ENCODE measurements at places on chromosomes 2 and 18.

DNA sequence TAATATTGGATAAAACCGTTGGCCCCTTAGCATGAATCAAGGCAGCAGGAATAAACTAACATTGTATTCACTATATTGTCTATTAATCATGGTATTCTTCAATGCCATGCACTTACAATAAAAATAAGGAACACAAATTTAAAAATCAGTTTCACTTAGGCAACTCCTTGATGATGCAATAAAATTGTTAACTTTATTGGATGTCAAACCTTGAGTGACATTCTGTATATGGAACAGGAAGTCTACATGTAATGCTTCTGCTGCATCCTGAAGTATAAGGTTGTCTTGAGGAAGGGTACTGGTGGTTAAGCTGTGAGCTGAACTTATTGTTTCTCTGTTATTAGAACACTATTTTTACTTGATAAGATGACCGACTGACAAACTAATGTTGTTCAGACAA, 605.5 kb downstream of the SATB2 start:
- no peak for DNase-seq

- DNase-seq = no peak
Observed at GRCh38 chr2:109685453-109685852, 71.3 kb downstream of the SOWAHC start.

DNA sequence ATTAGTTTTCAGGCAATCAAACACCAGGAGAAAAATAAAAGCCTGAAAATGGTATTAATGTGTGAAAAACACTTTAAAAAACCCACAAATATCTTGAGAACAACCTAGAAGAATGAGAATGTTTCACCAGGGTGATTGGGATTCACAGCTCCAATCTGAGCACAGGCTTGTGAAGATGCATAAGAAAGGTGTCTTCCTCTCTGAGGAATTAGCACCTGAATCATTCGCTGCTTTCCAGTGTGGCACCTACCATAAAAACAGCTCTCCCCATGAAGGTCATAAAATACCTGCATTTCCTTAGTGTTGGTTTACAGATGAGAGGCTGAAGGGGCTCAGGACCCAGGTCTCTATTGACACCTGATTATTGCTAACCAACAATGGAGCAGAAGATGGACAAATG, 499.7 kb upstream of the KLHL29 start:
- no peak for DNase-seq

DNA sequence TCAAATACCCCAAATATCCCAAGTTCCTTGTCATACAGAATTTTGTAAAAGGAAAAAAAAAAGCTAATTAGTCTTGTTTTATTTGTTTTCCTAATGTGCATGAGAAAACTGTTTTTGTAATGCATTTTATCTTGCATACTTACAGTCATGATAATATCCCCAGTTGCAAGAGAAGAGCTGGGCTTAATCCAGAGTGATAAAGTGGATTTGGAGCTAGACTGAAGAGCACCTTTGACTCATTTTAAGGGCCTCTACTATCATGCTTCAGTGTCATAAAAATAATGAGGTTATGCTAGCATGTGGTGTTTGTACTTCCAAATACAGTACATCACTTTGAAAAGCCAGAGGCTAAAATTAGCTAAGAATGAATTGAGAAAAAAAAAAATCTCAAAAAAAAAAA, 26.4 kb downstream of the ARHGAP15 start:
- no peak for DNase-seq

DNA sequence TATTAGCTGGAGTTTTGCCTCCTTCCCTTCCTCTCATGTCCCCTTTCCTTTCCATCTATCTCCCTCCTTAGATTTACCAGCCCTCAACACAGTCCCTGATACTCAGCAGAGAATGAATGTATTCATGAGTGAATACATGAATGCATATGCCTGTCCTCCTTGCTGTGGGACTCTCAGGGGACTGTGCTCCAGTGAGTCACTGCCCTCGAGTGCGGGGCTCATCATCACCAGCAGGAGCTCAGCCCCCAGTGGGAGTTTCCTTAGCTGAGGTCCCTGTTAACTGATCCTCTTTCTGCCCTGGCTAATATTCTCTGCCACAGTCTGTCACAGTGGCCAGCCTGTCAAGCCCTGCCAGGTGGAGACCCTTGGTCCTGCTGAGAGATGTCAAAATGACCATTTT, 104.9 kb upstream of the LHCGR start:
- DNase-seq = no peak

DNA sequence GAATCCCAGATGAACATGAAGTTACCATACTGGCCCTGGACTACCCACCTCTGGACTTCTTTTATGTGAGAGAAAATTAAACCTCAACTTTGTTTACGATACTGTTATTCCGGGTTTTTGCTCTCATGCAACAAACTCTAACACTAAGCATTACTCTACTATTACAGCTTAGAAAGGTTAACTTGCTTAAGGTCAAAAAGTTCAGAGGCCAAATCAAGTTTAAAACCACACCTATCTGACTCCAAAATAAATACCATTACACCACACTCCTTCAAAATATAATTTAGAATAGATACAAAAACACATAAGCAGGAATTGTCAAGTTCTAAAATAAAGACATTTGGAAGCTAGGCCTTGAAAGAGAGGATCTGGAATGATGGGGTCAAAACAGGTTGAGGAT, 75.0 kb downstream of the DTNB start:
- no peak for DNase-seq

DNA sequence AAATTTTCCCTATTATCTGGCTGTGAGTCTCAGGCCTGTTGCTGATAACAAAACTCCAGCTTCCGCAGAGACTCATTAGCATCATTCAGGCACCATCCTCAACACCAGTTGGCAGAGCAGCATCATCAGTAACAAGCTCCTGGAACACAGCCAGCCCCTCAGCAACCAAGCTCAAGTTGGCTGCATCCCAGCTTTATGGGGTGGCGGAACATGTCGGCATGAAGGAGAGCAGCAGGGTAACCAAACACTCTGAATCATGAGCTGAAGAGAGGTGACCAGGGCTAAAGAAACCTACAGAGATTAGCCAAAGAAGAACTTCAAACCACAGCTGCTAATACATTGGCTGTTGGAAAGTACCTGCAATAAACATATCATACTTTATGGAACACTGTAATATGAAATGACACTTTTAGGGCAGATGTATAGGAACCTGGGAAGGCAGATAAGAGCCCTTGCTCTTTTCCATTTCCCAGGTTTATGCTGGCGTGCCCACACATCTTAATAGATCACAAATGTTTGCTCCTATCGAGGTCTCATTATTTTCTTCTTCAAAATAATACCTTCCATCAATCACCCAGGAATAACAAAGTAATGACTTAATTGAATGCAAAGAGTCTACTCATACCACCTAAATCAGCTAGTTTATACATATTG, 63.8 kb downstream of the PDE11A start:
- DNase-seq = no peak

DNA sequence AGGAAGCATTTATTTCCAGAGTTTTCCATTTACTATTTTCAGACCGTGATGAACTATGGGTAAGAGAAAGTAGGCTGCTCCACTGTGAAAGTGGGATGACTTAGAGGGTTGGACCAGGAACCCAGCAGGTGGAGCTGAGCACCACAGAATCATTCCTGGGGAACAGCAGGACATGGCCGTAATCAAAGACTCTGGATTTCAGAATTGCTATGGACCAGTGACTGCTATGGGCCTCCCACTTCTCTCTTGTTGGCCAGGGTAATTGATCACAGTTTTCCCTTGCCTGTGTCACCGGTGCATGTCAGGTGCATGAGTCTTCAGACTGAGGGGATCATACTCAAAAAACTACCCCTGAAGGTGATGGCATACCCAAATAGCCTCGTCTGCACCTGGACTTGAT, 90.6 kb upstream of the GPC1 start:
- no peak for DNase-seq

DNA sequence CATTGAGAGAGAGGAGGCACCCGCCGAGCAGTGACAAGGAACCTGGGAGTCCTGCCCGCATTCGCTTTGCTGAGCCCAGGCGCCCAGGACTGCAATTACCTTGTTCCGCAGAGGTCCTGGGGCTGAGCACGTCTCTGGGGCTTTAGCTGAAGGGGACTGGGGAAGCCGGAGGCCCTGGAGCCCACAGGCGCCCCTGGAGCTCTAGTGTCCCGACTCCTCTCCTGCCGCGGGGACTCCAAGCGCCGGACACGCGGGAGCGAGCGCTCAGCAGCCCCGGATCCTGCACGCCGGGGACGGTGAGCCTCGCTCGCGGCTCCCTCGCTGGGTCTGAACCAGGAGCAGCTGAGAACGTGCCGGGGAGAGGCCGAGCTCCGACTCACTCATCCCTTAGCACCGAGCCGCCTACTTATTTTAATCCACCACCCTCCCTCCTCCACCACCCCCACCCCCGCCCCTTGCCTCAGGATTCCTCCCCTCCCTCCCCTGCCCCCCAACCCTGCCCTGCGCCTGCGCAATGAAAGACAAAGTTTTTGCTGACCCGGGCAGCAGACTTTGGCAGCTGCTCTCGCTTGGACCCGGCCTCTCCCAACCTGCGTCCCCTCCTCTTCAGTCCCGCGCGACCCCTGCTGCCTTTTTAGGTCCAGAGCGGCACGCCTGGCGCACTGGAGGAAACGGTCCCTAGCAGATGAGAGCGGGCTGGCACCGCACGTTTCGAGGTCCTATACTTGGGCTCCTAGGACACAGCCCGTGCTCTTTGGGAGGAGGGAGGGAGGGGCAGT, at the start of gene OSR1:
Gene OSR1, minus strand, starts transcription at position 382 of the 779 bp plus-strand sequence. CDS start 4,818 bp downstream, outside the sequence.
- no peak for DNase-seq

- no peak for DNase-seq
Observed at GRCh38 chr18:39636931-39637330, 2071.3 kb upstream of the CELF4 start.

- peak; percentile 27 for DNase-seq
Observed at GRCh38 chr2:137947728-137948336, 16.4 kb upstream of the HNMT start.

DNA sequence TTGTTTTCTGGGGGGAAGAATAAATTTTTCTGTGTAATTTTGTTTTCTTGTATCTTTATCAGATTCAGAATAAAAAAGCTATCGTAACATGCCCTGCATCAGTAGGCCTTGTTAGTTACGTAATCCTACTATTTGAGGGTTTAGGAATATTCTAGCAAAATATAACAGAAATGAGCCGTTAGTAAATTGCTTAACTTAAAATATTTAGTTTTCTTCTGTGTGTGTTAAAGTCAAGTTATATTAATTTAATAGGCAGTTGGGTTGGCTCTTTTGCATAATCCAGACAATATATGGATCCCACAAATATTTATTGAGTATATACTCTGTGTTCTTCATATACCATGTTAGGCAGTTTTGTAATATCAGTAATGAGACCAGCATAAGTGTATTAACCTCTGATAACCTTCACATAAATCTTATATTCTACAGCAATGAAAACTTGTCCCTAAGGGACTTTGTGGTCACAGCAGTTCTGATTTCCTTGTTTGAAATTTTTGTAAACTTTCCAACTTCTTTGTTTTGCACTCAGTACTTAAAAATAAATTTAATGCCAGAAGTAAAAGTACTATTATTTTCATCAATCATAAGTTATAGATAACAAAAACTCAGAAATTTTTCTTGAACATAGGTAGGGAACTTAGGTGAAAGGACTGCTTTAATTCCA, 151.9 kb downstream of the FMNL2 start:
- no peak for DNase-seq

- DNase-seq = no peak
Observed at GRCh38 chr2:201264472-201265173, 4.3 kb downstream of the CASP8 start.

DNA sequence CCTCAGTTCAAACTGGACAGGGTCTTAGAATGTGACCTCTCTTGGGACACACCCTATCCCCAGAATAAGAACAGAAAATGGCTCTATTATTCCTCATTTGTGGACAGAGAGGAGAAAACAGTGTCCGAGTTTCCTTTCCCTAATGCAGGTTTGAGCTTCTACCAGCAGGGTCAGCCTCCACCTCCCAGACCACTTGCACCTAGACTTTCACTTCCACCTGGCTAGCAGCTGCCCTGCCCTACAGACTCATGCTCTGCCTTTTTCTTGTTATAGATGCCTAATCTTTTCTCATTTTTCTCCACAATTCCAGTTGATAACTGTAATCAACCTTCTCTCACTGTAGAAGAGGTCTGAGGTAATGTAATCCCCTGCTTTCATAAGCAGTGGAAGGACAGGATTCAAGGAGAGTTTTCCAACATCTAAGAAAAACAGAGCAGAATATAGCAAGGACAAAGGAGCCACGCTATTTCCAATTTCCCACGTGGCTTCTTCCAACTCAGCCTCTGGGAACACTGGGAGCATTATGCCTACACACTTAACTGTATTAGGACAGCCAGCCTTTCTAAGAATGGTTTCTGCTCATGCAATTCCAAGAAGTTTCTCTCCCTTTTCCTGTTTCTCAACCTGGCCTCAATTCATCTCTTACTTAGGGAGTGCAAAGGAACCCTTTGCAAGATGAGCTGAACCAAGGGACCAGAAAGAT, 239.8 kb downstream of the BCL11A start:
- no peak for DNase-seq

- DNase-seq = no peak
Observed at GRCh38 chr2:217806482-217806765, 196.4 kb downstream of the TNS1 start.

GRCh38 chr2:77831471-77831870, 309.3 kb upstream of the LRRTM4 start:
- no peak for DNase-seq

- DNase-seq = no peak
Observed at GRCh38 chr18:9766076-9766481, 58.0 kb downstream of the RAB31 start.

GRCh38 chr18:10119991-10120390, 206.2 kb downstream of the VAPA start:
- no peak for DNase-seq

Measured in CD4-positive, alpha-beta T cell treated with Interleukin-4 for 4 hours (primary cell).